Natural killer cell treated with Interleukin-12 subunit alpha and Interleukin-12 subunit beta and Interleukin-15 and Interleukin-18, amount 100 ng/mL, for 72 hours (primary cell): ENCODE measurements at places on chromosomes 5 and 9. TPM values are rescaled to one million over a fixed set of nuclear protein-coding genes. Genes with fewer than 3 reads are reported as not detected.

Gene PCDHA9
- total RNA-seq = not detected

Gene FOXD1
- total RNA-seq = 1.5 TPM

Gene GNA14
- total RNA-seq = 0.45 TPM

Gene SPATA31A7
- not detected for total RNA-seq

Gene FOXD4L5
- total RNA-seq = 0.21 TPM

Gene KCNV2
- not detected for total RNA-seq

Gene STPG3
- total RNA-seq = not detected

Gene ESM1
- total RNA-seq = not detected

Gene MYOT
- not detected for total RNA-seq

Gene DND1
- 7.8 TPM for total RNA-seq

Gene CHSY3
- 0.19 TPM for total RNA-seq

Gene RNF183
- not detected for total RNA-seq

DNA sequence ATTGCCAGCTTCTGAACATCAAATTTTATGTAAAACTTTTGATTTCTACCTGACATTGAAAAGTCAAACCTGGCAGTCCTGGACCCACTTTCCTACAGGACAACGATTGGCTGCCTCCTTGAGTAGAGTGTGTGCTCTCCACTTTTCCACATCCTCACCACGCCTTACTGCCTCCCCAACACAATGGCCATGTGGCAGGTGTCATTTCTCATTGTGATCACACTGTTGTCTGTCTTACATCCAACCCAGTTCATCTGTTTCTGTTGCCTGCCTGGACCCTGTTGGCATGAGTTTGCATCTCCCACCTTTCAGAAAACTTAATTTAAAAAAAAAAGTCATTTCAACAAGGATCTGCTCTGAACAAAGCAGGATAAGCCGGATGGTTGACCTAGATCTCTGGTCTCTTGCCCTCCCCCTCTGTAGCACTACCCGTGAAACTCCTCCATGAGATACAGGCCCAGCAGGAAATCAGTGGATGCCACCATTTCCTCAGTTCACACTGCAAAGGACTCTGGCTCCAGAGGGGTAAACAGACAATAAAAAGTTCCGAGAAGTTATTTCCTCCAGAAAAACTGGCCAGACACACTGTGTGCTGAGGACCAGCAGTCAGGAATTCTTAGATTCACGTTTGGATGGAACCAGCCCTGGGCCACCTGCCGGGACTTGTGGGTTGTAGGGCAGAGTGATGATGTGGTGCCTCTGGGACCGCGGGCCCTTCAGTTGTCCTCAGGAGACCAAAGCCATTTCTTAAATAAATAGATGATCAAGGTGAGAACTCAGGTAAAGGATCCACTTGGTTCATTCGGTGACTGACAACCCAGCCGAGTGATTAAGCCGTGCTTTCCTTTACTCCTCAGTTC, 48.6 kb downstream of the AMBP start:
- H3K27me3 ChIP-seq = no peaks in the 10 kb centered on the region
- H3K4me3 ChIP-seq = no peak overlapping the region
- peaks cover 6% of the 10 kb centered on the region for H3K36me3 ChIP-seq
- no peaks in the 10 kb centered on the region for H3K4me1 ChIP-seq
- no peak overlapping the region for H3K27ac ChIP-seq

DNA sequence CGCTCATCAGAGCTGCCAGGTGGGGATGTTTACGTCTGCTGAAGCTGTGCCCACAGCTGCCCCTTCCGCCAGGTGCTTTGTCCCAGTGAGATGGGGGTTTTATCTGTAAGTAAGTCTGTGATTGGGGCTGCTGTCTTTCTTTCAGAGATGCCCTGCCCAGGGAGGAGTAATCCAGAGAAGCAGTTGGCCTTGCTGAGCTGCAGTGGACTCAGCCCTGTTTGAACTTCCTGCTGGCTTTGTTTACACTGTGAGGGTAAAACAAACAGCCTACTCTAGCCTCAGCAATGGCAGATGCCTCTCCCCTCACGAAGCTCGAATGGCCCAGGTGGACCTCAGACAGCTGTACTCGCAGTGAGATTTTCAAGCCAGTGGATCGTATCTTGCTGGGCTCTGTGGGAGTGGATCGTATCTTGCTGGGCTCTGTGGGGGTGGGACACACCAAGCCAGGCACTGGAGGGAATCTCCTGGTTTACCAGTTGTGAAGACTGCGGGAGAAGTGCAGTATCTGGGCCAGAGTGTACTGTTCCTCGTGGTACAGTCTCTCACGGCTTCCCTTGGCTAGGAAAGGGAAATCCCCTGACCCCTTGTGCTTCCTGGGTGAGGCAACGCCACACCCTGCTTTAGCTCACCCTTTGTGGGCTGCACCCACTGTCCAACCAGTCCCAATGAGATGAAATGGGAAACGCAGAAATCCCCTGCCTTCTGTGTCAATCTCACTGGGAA, 530.1 kb upstream of the DMAC1 start:
- DNase-seq = no peak
- no peak overlapping the region for H3K4me3 ChIP-seq
- no peaks in the 10 kb centered on the region for H3K4me1 ChIP-seq
- H3K36me3 ChIP-seq = peaks cover 6% of the 10 kb centered on the region
- H3K27ac ChIP-seq = no peak overlapping the region

DNA sequence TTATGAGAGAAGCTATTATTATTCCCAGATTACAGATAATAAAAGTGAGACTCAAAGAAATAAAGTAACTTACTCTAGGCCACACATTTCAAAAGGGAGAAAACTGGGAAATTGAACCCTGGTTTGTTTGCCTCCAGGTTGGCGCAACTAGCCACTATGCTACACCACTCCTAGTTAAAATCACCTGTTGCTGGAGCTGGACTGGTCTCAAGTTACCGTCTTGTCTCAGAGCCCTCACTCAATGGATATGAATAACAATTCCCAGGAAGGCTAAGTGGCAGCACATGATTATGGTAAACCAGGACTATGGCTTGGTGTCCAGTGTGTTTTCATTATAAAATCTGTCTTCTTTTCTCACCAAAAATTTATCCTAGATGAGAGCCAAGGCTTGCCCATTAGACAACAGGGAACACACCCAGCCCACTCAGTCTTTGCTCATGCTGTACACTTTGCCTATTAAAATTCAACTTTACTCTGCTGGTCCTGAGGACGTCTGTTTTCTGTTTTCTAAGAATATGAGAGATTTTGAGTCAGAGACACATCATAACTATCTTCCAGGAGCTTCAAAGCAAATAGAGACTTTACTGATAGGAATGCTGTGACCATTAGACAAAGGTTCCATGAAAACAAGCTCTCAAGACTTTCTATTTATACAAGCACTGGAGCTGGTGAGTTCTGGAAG, 58.1 kb downstream of the ADRB2 start:
- no peak overlapping the region for H3K4me3 ChIP-seq
- H3K27ac ChIP-seq = peak overlapping the region; percentile 80
- H3K27me3 ChIP-seq = no peaks in the 10 kb centered on the region

DNA sequence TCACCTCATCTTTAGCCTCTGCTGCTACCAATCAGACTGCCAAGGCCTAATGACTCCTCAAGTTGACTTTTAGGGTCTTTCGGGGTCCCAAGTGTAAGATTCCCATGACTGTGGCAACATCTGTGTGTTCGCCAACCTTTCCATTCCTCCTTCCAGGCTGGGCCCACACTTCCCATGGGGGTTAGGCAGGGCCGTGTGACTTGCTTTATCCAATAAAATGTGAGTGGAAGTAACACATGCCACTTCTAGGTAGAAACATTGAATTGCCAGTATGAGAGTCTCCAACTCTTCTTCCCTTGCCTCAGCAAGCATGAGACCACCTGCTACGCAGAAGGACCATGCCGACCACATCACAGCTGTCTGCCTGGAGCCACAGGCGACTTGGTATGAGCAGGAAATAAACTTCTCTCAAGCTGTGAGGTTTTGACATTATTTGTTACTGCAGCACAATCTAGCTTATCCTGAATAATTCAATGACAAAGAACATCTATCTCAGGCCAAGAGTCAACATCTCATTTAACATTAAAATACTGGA, 190.4 kb upstream of the IER5L start:
- DNase-seq = no peak
- no peaks in the 10 kb centered on the region for H3K27me3 ChIP-seq
- no peak overlapping the region for H3K4me3 ChIP-seq
- H3K36me3 ChIP-seq = peaks cover 4% of the 10 kb centered on the region
- H3K27ac ChIP-seq = no peak overlapping the region

GRCh38 chr9:112042244-112042638, 132.9 kb downstream of the SUSD1 start:
- no peak overlapping the region for H3K4me3 ChIP-seq
- H3K4me1 ChIP-seq = peaks cover 30% of the 10 kb centered on the region
- no peak for DNase-seq
- peaks cover 8% of the 10 kb centered on the region for H3K36me3 ChIP-seq
- no peaks in the 10 kb centered on the region for H3K27me3 ChIP-seq

GRCh38 chr5:540906-541538, 16.8 kb upstream of the SLC9A3 start:
- peaks cover 4% of the 10 kb centered on the region for H3K4me1 ChIP-seq
- H3K27me3 ChIP-seq = peaks cover 11% of the 10 kb centered on the region

DNA sequence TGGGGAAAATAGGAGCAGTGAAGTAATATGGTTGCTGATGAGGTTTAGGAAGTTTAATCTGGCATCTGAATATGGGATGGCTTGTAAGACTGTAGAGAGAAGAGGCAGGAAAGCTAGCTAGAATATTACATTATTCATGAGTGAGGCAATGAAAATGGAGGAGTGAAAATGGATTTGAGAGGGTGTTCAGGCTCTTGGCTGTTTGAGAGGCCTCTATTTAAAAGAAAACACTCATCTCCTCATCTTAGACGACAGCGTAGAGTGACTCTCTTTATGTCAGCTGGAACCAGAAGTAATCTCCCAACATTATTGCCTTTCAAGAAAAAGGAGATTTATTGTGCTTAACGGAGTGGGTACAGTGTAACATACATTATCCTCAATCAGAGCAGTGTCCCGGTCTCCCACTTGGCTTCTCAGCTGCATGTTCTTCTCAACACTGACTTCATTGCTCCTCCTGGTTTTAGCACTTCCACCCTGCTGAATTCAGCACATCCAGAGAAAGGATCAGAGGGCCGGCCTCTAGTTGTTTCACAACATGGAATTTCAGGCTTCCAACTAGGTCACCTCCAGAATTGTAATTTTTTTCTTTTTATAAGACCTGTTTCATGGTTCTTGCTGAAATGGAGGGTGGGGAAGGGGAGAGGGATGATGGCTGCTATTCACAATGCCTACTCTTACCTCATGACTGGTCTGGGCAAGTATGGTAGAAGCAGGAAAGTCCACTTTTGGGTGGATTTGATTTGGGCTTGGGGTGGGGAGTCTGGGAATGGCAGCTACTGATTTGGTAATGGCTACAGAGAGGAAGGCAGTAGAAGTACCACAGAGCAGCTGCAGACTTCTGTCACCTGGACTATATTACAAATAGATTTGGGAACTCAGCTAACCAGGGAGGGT, 52.9 kb upstream of the KIAA1958 start:
- peaks cover 6% of the 10 kb centered on the region for H3K4me1 ChIP-seq
- no peak overlapping the region for H3K4me3 ChIP-seq
- no peak for DNase-seq

DNA sequence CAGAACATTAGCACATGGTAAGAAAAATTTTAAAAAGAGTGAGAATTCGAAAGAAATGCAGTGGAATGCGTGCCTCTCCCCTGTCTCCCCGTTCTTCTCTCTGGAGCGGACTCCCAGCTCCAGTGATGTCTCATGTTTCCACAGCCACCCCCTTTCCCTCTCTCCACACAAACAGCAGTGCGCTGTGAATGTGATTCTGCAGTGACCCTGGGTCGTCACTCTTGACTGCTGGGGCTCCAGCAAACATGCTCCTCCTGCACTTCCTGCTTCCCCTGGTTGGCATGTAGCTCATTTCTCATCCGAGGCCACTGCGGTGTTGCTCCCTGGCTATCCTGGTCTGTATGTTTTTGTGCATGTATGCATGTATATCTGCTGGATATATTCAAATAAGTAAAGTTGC, 13.3 kb downstream of the PHF2 start:
- H3K4me3 ChIP-seq = no peak overlapping the region
- H3K4me1 ChIP-seq = peaks cover 25% of the 10 kb centered on the region
- no peak overlapping the region for H3K27ac ChIP-seq
- H3K27me3 ChIP-seq = no peaks in the 10 kb centered on the region

GRCh38 chr5:94440015-94440414, 178.4 kb downstream of the KIAA0825 start:
- peaks cover 4% of the 10 kb centered on the region for H3K36me3 ChIP-seq
- no peaks in the 10 kb centered on the region for H3K27me3 ChIP-seq
- H3K4me1 ChIP-seq = no peaks in the 10 kb centered on the region

DNA sequence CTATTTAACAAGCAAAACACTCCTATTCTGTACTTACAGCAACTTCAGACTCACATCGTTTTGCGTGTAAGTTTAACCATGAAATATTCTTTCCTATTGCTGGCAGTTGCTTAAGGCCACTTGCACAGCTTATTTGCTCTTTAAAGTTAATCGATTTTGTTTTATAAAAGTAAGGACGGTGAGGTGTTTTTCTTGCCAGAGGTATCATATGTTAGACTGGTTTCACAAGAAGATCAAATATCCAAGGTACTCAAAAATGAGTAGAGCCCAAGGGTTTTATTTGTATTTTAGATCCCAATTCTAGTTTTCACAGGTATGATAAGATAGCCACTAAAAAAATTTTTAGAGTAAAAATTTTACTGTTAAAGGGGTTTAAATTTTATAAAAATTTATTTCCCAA, 16.2 kb downstream of the CLINT1 start:
- no peaks in the 10 kb centered on the region for H3K36me3 ChIP-seq
- peaks cover 24% of the 10 kb centered on the region for H3K4me1 ChIP-seq
- H3K4me3 ChIP-seq = no peak overlapping the region
- H3K27ac ChIP-seq = no peak overlapping the region
- no peaks in the 10 kb centered on the region for H3K27me3 ChIP-seq

GRCh38 chr5:129447968-129448367, 12.1 kb upstream of the ADAMTS19 start:
- no peaks in the 10 kb centered on the region for H3K27me3 ChIP-seq
- no peak overlapping the region for H3K4me3 ChIP-seq
- DNase-seq = no peak
- no peak overlapping the region for H3K27ac ChIP-seq
- H3K36me3 ChIP-seq = no peaks in the 10 kb centered on the region
- no peaks in the 10 kb centered on the region for H3K4me1 ChIP-seq

DNA sequence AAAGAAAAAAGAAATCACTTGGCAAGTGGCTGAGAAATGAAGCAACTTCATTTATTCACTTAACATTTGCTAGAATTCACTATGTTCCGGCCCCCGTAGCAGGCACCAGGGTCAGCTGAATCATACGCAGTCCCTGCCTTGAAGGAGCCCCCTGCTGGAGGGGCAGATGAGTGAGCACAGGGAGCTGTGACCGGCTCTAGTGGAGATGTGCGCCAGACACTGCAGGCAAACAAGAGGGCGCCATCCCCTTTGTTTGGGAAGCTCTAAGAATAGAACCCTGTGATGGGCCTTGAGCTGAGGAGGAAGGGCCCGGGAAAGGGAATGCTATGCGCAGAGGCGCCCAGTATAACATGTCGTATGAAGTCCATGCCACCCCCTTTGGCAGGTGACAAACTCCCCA, 20.2 kb upstream of the RPL26L1 start:
- H3K36me3 ChIP-seq = peaks cover 6% of the 10 kb centered on the region
- no peaks in the 10 kb centered on the region for H3K27me3 ChIP-seq
- H3K4me3 ChIP-seq = no peak overlapping the region
- DNase-seq = no peak
- H3K27ac ChIP-seq = no peak overlapping the region

DNA sequence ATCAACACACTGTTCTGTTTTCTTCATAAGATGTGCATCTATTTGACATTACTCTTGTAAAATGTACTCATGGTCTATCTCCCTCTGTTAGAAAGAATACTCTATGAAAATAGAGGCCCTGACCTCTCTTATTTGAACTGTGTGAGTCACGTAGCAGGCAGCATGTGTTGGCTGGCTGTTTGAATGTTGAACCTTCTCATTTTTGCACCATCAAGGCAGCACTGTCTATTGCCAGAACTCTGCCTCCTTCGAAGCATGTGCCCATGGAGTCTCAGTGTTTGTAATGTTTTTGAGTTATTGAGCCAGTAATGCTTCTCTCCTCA, 144.4 kb downstream of the ALDH1A1 start:
- DNase-seq = no peak
- no peak overlapping the region for H3K27ac ChIP-seq
- H3K4me1 ChIP-seq = no peaks in the 10 kb centered on the region
- no peak overlapping the region for H3K4me3 ChIP-seq
- H3K36me3 ChIP-seq = no peaks in the 10 kb centered on the region
